Activated T-helper 2 cell treated with anti-CD3 and anti-CD28 coated beads, Interferon-gamma antibody, Interleukin-2, Interleukin-4, amounts not matched to agents 10 μg/mL and 5 μg/mL and 100 μg/mL, durations not matched to agents 14 hours and 24 hours and 36 hours (primary cell): ENCODE measurements at places on chromosomes 12 and 14. TPM values are rescaled to one million over a fixed set of nuclear protein-coding genes. Genes with fewer than 3 reads are reported as not detected.
A peak's percentile ranks its signal among the peaks of the same experiment; 100 is the strongest.

DNA sequence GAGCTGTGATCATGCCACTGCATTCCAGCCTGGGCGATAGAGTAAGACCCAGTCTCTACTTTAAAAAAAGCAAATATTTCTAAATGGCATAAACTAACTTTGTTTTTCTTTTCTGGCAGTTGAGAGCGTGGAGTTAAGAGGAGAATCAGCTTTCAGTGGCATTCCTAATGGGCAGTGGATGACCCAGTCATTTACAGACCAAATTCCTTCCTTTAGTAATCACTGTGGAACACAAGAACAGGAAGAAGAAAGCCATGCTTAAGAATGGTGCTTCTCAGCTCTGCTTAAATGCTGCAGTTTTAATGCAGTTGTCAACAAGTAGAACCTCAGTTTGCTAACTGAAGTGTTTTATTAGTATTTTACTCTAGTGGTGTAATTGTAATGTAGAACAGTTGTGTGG, 21.2 kb downstream of the TDG start:
- H3K27me3 ChIP-seq: no peaks in the 10 kb centered on the region
- H3K4me1 ChIP-seq: no peaks in the 10 kb centered on the region
- no peak for DNase-seq
- H3K36me3 ChIP-seq: peaks cover 47% of the 10 kb centered on the region

DNA sequence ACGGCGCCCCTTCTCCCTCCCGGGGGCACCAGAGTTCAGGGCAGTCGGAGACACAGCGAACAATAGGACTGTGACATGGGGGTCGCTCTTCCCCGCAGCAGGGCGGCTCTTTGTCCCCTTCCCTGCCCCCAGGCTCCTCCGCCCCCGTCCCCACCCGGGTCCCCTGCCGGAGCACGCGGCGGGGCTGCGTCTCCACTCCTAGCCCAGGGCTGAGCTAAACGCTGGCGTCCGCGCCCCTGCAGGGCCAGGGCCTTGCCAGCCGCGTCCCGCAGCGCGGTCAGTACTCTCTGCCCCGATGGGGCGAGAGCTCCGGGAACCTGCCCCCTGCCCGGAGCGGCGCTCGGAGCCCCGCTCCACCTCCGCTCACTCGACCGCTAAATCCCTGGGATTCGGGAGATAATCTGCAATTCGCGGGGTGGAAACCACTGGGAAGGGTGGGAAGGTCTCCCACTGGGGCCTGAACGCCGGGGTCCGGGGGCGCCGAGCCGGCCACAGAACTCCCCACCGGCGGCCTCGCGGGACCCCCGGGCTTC, 825 bp upstream of the CCDC85C start:
- H3K4me1 ChIP-seq: peaks cover 18% of the 10 kb centered on the region
- peaks cover 6% of the 10 kb centered on the region for H3K27me3 ChIP-seq
- no peak for DNase-seq

DNA sequence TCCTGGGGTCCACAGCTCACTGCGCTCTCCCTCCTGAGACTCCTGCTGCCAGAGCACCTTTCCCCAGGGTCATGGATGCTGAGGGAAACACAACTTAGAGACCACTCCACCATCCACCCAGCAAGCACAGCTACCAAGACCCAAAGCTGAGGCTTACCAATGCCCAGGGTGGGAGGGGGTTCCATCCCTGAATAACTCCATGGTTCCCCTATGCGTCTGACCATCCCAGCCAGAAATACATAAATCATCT, 36.3 kb downstream of the DAD1 start:
- no peak for DNase-seq
- H3K36me3 ChIP-seq: peaks cover 64% of the 10 kb centered on the region
- H3K27me3 ChIP-seq: peaks cover 3% of the 10 kb centered on the region
- peaks cover 89% of the 10 kb centered on the region for H3K4me1 ChIP-seq
- H3K27ac ChIP-seq: peak overlapping the region; percentile 98

GRCh38 chr12:50597200-50598195, 92.7 kb downstream of the DIP2B start:
- peaks cover 27% of the 10 kb centered on the region for H3K4me1 ChIP-seq
- H3K4me3 ChIP-seq: peak overlapping the region; percentile 10
- H3K36me3 ChIP-seq: peaks cover 8% of the 10 kb centered on the region
- peak overlapping the region; percentile 47 for H3K27ac ChIP-seq
- no peaks in the 10 kb centered on the region for H3K27me3 ChIP-seq

- peak within 1 kb of the TSS; percentile 97 for H3K27ac ChIP-seq
- H3K4me1 ChIP-seq: peaks cover 45% of the 10 kb centered on the region
- H3K4me3 ChIP-seq: peak within 1 kb of the TSS; percentile 93
- H3K36me3 ChIP-seq: peaks cover 82% of the 10 kb centered on the region
Observed at GRCh38 chr12:9669534-9669933, at the start of gene CLEC2D. Gene CLEC2D (plus strand): TSS chr12:9669713. CDS start chr12:9669735, 22 bp downstream.

- no peak overlapping the region for H3K27ac ChIP-seq
- peaks cover 5% of the 10 kb centered on the region for H3K27me3 ChIP-seq
- DNase-seq: peak; percentile 31
- H3K4me1 ChIP-seq: peaks cover 10% of the 10 kb centered on the region
Observed at GRCh38 chr12:123767613-123768012, 5.5 kb downstream of the DNAH10 start.

DNA sequence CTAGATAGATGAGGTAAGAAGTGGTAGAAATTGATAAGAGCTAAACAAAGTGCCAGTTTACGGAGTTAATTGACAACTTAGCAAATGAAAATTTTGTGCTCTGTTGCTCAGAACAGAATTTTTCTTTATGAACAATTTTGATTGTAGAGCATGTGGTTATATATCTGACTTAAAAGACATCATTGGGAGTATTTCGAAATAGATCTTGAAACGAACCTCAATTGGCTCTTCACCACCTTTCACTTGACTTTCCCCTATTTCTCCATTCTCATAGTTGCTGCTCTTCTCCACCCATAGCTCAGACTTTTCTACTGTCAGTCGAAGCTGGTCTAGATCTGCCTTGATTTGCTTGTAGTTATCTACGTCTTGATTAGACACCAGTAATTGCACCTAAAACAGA, 212.1 kb downstream of the ITPR2 start:
- H3K4me1 ChIP-seq: peaks cover 3% of the 10 kb centered on the region
- H3K27me3 ChIP-seq: no peaks in the 10 kb centered on the region
- H3K27ac ChIP-seq: no peak overlapping the region
- H3K4me3 ChIP-seq: no peak overlapping the region
- DNase-seq: no peak

DNA sequence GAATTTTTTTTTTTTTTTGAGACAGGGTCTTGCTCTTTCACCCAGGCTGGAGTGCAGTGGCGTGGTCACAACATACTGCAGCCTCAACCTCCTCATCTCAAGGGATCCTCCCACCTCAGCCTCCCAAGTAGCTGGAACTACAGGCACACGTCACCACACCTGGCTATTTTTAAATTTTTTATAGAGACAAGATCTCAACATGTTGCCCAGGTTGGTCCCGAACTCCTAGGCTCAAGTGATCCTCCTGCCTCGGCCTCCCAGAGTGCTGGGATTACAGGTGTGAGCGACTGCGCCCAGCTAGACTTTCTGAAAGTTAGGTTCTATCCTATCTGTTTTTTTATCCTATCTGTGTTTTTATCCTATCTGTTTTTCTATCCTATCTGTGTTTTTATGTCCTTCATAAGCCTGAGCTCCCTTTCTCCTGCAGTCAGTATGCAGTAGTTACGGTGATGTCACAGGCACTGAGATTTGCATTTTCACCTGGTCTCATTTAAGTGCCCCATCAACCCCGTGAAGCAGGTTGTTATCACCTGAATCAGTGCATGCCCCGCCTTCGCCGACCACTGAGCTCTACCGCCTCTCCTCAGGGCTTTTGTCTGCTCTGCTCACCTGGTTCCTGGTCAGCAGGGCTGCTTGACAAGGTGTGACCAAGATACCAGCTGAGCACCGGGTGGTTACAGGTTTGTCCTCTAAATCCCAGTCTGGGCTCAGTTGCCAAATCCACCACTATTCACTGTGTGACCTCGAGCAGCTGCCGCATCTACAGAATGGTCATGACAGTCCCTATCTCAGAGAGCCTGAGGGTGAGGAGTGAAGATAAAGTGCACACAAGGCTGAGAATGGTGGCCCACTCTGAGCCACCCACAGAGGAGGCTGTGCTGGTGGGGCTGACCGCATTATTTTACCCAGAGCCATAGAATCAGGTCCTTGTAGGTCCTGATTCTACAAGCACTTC, 33.1 kb downstream of the SYNDIG1L start:
- no peak overlapping the region for H3K4me3 ChIP-seq
- no peak for DNase-seq
- H3K4me1 ChIP-seq: no peaks in the 10 kb centered on the region
- no peak overlapping the region for H3K27ac ChIP-seq

DNA sequence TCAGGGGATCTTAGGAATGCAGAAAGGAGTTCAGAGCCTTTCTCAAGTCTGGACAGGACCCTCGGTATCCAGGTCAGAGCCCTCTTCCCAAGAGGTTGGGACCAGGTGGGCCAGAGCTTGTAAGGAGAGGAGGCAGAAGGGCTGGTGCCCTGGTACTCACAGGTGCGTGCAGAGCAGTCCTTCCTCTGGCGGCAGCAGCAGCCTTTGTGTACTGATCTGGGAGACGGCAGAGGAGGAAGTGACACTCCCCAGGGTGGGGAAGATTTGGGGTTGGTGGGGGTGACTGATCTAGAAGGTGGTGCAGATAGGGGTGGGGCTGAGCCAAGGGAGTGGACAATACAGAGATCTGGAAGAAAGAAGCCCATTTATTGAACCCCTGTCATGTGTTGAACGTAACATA, at the start of gene ITGB7:
ITGB7 (minus strand) TSS at position 210 of the 400 bp plus-strand sequence. CDS start 6,808 bp downstream, outside the sequence.
- H3K4me1 ChIP-seq: peaks cover 57% of the 10 kb centered on the region
- peak within 1 kb of the TSS; percentile 66 for H3K27ac ChIP-seq
- peak; percentile 68 for DNase-seq
- H3K27me3 ChIP-seq: no peaks in the 10 kb centered on the region
- peaks cover 38% of the 10 kb centered on the region for H3K36me3 ChIP-seq

DNA sequence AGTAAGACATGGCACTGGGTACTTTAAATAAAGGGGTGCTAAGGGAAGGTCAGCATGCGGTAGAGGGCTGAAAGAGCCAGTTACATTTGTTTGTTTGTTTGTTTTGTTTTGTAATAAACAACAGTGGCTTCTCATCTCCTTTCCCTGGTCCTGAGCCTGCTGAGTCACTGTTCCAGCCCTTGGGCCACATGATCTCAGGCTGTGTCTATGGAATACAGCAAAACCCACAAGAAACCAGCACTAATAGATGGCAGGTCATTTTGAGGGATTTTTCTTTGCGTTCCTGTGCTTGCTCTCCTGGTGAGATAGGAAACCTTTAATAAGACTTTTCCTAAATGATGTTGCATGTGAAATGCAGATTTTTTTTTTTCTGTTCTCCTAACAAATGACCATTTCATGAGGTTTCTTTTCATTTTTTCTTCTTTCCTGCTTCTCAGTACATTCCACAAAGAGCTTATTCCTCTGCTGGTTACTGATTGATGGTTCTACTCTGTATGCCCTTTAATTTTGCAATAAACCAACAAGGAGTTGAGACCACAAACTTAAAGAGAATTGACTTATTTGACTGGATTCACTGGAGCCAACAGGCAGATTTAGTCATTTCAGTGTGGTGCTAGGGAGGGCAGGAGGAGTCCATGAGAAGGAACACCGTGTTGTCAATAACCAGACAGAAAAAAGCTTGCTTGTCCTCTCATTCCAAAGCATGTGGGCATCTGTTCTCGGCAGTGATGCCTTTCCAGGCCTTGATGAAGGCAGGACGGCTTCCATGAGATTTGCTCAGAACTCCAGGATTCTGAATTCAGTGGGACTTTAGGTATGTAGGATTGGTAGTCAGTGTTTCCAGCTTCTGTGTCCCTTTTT, 459.2 kb downstream of the RAD51B start:
- H3K27ac ChIP-seq: no peak overlapping the region
- H3K27me3 ChIP-seq: peaks cover 2% of the 10 kb centered on the region
- no peaks in the 10 kb centered on the region for H3K36me3 ChIP-seq

DNA sequence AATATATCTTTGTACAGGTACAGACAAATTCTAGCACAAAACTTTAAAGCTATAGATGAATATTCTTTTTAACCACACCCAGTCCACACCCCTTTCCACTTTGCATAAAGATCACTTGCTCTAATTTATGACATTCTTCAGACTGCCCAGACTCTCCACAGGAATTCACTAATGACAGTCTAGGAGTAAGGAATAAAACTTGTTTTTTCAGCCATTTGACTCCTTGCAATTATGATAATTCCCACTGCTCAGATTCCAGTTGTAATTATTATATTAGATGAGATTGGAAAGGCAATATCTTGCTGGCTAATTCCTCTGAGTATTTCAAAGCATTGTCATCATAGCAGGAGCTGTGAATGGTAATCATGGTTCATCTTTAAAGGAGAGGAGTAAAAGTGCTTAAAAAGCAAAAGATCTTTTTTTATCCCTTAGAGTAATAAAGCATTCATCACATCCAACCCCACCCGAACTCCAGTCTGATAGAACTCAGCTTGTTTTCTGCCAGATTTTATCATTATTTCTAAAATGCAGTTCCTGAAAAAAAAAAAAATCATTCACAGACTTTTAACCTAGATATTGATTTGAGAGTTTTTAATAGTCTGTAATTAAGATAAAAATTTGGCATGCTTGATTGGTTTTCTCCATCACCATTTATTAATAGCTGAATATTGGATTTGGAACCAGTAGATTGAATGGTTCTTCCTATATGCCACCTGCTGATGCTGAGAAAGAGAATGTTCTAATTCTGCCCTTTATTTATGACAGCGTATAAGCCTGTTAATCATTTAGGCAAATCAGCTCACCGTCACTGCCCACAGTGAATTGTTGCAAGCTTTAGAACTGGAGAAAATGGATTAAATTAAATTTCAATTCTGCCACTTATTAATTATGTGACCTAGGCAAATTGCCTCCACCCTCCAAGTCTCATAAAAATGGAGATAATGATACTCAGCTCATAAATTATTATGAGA, 93.9 kb upstream of the RASSF8 start:
- peaks cover 4% of the 10 kb centered on the region for H3K27me3 ChIP-seq
- no peak overlapping the region for H3K4me3 ChIP-seq
- peaks cover 4% of the 10 kb centered on the region for H3K4me1 ChIP-seq
- DNase-seq: no peak

DNA sequence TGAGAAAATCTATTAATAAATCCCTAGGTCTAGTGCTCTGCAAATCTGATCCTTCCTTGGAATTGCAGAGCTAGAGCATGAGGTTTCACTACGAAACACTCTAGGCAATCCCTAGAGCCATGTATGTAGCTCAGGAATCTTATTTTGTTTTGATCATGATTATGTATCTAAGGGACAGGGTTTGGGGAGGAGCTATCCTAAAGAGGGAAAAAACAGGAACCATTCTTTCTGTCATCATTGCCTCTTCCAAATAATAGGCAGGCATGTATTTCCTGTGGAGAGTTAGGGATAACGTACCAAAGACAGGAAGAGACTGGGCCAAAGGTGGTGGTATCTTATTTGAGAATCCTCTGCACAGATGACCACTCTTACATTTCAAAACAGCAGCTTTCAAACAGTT, 88.8 kb upstream of the GTF2A1 start:
- no peaks in the 10 kb centered on the region for H3K4me1 ChIP-seq
- H3K4me3 ChIP-seq: no peak overlapping the region
- DNase-seq: no peak
- no peak overlapping the region for H3K27ac ChIP-seq
- H3K36me3 ChIP-seq: no peaks in the 10 kb centered on the region

GRCh38 chr12:14920475-14921126, 17.7 kb downstream of the ERP27 start:
- DNase-seq: no peak
- peak overlapping the region; percentile 10 for H3K27ac ChIP-seq
- no peak overlapping the region for H3K4me3 ChIP-seq
- H3K4me1 ChIP-seq: peaks cover 15% of the 10 kb centered on the region
- H3K27me3 ChIP-seq: no peaks in the 10 kb centered on the region
- H3K36me3 ChIP-seq: peaks cover 61% of the 10 kb centered on the region

GRCh38 chr14:52844262-52845060, 53.1 kb upstream of the GNPNAT1 start:
- no peak overlapping the region for H3K4me3 ChIP-seq
- H3K27me3 ChIP-seq: peaks cover 7% of the 10 kb centered on the region
- no peaks in the 10 kb centered on the region for H3K4me1 ChIP-seq

Gene OAS1
- 17.7 and 17.8 TPM in 2 replicates for total RNA-seq

Gene ENDOU
- total RNA-seq: not detected in 2 replicates

Gene LALBA
- not detected in 2 replicates for total RNA-seq

Gene RIPK3
- total RNA-seq: 13.2 and 15.4 TPM in 2 replicates

Gene NABP2
- 77.3 and 86.8 TPM in 2 replicates for total RNA-seq

Gene MED13L
- 49.0 and 52.5 TPM in 2 replicates for total RNA-seq

Gene SERPINA3
- not detected in 2 replicates for total RNA-seq
